ENCODE measurements at places on chromosomes 12 and 14. TPM values are rescaled to one million over a fixed set of nuclear protein-coding genes. Genes with fewer than 3 reads are reported as not detected.
A peak's percentile ranks its signal among the peaks of the same experiment; 100 is the strongest.

Gene KRT83
- total RNA-seq = not detected

Gene PTPRB
- 5.1 TPM for total RNA-seq

Gene APOLD1
- 3.1 TPM for total RNA-seq

Gene SLC35F4
- total RNA-seq = not detected

Gene RFLNA
- not detected for total RNA-seq

Gene TPPP2
- not detected for total RNA-seq

Gene COA8
- 30.3 TPM for total RNA-seq

Gene IFNG-AS1
- total RNA-seq = not detected

Gene SERPINA1
- 4.3 TPM for total RNA-seq

Gene C12orf54
- total RNA-seq = 8.5 TPM

DNA sequence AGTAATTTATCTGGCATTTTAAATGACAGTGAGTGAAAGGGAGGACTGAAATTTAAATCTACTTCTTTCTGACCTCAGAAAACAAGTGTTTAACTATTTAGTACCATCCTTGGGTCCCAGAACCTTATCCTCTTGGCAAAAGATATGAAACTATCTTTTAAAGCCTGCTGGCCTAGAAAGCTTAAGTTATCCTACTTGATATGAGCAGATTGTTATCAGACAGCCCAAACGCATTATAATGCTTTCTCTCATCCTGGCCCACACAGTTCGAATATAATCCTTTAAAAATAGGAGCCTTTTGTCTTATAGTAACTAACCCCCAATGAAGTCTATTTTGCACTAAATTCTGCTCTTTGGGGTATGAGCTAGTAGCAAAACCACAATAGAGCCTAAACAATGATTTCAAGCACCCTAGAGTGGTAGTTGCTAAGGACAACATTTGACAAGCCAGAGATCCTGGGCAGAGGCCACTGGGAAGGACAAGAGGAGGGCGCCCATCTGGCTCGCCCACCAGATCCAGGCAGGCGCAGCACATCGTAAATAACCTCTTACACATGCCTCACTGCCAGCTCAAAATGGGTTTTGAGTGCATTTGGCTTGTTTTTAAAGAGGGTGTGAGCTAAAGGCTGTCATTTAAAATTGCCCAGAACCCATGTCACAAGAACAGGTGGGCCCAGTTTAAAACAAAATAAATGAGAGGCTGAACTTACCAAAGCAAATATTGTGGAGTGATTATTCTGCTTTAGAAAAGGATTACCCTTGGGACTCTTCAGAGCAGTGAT lies 37.7 kb upstream of the CRY1 start:
- ATAC-seq = no peak

GRCh38 chr12:100964028-100964427 lies 169.5 kb downstream of the ANO4 start:
- no peak for ATAC-seq

DNA sequence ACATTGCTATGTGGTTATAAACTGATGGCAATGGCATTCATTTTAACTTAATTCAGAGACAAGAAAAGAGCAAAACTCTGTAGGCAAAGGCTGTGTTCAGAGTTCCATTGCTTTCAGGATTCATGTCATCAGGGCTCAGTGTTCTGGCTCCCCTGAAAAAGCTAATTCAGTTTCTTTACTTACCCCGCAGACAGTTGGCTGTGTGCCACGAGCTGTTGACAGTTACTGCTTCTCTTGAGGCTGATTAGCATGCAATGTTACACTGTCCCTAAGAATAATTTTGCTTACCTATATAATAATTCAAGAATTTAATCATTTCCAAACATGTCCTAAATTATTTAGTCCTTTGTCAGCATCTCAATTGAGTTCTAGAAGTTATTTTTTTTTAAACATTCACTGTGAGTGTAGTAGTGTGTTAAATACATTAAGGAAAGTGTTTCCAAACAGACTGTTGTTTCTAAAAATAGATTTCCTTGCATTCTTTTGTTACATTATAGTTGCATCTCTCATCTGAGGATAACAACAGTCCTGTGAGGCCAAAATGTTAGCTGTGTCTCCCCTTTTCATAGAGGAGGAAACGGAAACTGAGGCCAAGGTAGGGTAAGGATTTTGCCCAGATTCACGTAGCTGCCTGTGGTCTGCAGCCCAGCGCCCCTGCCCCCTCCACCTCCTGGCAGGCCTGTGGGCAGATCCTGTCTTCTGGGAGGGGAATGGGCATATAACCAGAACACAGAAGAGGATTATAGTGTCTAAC lies 98.6 kb downstream of the PELI2 start:
- no peak for ATAC-seq

DNA sequence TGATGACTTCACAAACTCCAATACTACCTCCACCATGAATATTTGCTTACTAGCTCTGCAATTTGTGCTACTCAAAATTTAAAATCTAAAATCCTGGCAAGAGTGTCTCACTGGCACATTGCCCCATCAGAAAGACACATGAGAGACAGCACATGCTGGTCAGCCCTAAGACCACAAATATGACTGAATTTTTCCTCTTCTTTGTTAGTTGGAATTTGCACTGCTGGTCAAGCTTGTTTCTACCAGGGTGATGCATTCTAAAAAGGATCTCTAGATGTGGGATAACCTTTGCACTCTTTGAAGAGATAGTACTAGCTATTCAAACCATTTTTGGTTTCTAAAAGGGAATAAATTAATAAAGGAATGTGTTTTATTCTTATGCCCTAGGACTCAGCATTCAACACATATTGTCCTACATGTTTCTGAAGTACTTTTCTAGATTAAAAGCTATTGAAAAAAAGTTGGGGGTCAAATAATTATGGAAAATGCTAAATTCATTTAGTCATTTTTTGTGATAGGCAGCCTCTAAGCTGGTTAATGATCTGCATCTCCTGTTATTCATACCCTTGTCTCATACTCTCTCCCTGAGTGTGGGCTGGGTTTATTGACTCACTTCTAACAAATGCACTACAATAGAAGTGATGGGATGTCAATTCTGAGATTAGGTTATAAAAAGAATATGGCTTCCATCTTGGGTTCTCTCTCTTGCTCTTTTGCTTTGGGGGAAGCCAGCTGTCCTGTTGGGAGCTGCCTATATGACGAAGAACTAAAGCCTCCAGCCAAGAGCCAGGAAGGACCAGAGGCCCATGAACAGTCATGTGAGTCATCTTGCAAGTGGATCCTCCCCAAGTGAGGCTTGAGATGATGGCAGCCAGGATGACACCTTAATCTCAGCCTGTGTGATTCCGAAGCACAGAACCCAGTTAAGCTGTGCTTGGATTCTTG lies 211.5 kb upstream of the CRY1 start:
- ATAC-seq = peak; percentile 59

DNA sequence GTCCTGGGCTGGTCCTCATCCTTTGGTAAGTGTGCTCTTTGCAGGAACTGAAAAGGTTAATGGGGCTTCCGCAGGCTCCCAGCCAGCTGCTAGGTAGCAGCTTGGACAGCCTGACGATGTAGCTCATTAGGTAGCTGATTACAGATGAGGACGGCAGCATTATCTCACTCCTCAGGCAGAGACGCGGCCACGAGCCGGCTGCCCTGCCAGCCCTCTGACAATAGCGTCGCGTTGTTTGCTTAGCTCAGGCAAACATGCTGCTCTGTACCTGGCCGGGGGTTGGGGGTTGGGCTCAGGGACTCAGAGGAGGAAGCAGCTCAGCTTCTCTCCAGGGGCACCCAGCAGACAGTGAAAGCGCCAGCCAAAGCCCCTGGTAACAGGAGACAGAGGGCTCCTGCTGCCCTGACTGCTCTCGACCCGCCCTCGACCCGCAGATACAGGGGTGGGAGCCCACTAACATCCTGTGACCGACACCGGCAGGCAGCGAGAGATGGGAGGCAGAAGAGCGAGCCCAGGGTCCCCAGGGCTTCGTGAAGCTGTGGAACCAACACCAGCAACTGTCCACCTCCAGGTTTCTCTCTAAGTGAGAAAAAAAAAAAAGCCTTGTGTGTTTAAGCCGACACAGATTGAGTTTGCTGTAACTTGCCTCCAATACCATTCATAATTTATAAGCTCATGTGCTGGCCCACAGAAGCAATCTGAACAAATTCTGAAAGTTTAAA lies 53.4 kb upstream of the DLK1 start:
- ATAC-seq = no peak

- no peak for ATAC-seq
Observed at GRCh38 chr14:100888789-100889315, 14.7 kb downstream of the RTL1 start.

GRCh38 chr12:128178966-128179365 lies 88.0 kb upstream of the TMEM132C start:
- peak; percentile 31 for ATAC-seq

DNA sequence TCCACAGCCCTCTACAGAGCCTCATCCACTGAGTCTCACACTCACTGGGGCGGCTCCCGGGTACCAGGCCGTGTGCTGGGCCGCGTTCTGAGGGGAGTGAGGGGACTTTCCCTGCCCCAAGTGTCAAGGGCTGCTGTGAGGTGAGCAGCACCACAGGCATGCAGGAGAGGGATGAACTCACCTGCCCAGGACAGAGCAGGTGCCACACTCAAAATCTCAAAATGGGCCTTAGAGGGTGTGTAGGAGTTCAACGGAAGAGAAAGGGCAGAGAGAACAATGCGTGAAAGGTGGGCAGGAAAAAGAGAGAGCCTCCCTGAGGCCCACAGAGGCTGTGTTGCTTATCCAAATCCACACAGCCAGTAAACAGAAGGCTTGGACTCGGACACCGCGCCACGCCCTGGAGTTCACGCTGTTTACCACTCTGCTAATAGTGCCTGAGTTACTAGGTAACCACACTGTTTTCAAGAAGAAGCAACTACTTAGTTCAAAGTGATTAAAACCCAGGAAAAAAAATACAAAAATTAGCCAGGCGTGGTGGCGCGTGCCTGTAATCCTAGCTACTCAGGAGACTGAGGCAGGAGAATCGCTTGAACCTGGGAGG lies 32.7 kb downstream of the TSPAN11 start:
- ATAC-seq = no peak

DNA sequence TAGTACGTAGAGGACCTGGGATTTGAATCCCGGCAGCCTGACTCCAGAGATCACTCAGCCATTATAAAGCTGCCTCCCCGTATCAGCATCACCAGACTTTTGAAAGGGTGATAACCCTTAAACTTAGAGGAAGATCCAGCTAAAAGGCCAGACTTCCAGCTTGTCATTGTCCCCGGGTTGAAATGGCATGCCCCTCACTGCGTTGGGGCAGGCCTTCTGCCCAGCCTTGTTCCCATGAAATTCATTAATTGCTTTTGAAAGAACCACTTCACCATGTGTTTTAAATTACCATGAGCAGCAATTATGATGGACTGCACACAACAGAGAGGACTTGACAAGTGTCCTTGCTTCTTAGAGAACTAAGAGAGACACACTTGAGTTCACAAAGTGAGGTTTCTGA lies 269.6 kb upstream of the CRY1 start:
- no peak for ATAC-seq

- no peak for ATAC-seq
Observed at GRCh38 chr12:57381693-57382220, 49.1 kb downstream of the R3HDM2 start.

DNA sequence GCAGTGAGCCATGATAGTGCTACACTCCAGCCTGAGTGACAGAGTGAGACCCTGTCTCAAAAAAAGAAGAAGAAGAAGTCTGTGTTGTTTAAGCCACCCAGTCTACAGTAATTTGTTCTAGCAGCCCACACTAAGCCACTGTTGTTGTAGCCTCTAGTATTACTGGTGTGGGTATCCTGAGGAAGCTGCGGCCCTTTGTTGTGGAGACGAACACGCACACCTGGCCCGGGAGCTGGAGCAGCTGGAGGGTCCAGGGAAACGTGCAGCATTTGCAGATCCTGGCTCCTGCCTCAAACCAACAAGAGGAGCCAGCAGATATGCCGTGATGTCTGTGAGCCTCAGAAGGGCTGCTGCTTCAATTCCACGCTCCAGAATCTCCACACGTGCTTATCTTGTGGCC lies 65.3 kb downstream of the MAP1LC3B2 start:
- ATAC-seq = no peak

- no peak for ATAC-seq
Observed at GRCh38 chr12:29211696-29212095, 62.6 kb downstream of the FAR2 start.

DNA sequence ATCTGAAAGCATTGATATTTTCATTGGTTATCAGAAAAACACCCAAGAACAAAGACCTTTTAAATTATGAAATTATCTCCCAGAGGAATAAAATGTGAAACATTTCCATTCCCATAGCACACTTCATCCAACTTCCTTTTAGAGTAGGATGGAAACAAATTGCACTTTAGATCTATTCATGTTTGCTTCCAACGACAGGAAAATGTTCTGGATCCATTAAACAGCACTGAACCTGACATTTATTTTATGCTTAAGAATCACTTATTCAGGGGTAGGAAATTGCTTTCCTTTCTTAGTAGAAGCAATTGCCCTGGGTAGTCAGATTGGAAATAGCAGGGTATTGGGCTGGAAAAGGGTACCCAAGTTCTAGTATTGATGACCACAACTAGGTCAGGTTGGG lies 28.8 kb upstream of the PTGDR start:
- ATAC-seq = no peak

DNA sequence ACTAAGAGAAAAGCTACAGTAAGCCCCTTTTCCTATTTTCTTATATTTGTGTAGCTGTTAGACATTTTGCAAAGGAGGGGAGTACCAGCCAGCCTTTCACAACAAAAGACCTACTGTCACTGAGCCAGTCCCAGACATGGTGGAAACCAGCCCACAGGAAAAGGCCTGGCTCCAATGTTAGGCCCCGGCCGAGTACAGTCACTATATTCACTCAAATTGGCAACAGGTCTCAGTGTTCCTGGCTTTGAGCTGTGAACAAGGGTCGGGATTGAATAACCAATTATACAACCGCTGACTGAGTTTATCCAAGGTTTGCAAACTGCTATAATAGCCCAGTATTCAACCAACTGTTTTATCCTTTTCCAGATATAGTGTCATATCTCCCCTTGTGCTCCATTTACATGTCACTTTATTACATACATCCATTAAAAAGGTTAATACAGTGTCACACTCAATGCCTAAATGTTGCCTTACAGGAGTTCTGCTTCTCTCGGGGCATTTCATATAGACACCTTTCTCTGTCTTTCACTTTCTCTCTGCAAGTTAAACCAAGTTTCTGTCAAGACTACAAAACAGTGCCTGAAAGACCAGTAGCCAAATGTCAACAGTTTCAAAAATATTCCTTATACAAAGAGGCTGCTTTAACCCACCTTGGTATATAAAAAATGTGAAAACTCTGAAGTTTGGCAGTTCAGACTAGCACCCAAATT lies 178.1 kb downstream of the SOX5 start:
- ATAC-seq = no peak

DNA sequence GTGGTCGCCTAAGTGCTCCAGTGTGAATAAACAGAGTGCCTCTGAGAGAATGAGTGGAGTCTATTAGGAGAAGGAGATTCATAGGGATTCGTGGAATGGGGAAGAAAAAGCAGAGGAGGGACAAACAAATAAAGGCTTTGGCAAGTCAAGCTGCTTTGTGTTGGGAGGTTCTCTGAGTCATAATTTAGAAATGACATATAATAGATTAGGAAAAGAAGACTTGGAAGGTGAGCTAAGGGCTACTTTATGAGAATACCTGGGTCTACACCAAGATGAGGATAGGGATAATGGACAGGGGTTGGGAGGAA lies 6.4 kb upstream of the NTN4 start:
- peak; percentile 28 for ATAC-seq

- no peak for ATAC-seq
Observed at GRCh38 chr12:56718149-56718548, 7.0 kb downstream of the NACA start.

GRCh38 chr12:105200385-105200784 lies 35.6 kb downstream of the APPL2 start:
- ATAC-seq = no peak

- no peak for ATAC-seq
Observed at GRCh38 chr12:97169889-97170567, 263.0 kb downstream of the NEDD1 start.

Measured in esophagus mucosa (tissue), 1 donor.